ENCODE measurements at places on chromosomes 6 and 20. TPM values are rescaled to one million over a fixed set of nuclear protein-coding genes. Genes with fewer than 3 reads are reported as not detected.

GRCh38 chr6:121356575-121356974 lies 22.3 kb upstream of the TBC1D32 start:
- H3K36me3 ChIP-seq: no peaks in the 10 kb centered on the region
- peaks cover 22% of the 10 kb centered on the region for H3K27me3 ChIP-seq
- DNase-seq: no peak
- no peaks in the 10 kb centered on the region for H3K4me1 ChIP-seq
- no peak overlapping the region for H3K27ac ChIP-seq
- no peak overlapping the region for H3K4me3 ChIP-seq

- peaks cover 15% of the 10 kb centered on the region for H3K27me3 ChIP-seq
- no peak for DNase-seq
- no peak overlapping the region for H3K4me3 ChIP-seq
- H3K36me3 ChIP-seq: no peaks in the 10 kb centered on the region
- no peak overlapping the region for H3K27ac ChIP-seq
Measured at GRCh38 chr20:52497731-52498130, 306.2 kb upstream of the ZFP64 start.

DNA sequence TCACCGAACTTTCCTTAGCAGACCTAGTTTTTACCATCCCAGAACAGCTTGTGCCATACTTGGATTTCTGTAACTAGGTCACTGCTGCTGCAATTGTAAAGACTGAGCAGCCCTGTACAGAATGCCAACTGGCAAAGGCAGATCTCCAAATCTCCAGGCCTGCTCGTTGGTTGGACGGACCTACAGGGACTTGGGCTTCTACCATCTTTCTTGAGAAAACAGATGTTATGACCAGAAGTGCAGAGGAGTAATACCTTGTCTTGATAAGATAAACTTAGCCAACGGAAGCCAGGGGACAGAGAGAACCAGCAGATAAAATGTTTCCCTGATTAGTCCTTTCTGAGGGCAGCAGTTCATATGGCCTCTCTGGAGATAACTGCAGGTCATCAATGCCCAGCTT lies 304.1 kb downstream of the RFPL4B start:
- H3K27ac ChIP-seq: no peak overlapping the region
- peaks cover 3% of the 10 kb centered on the region for H3K4me1 ChIP-seq
- no peak overlapping the region for H3K4me3 ChIP-seq
- no peaks in the 10 kb centered on the region for H3K27me3 ChIP-seq

DNA sequence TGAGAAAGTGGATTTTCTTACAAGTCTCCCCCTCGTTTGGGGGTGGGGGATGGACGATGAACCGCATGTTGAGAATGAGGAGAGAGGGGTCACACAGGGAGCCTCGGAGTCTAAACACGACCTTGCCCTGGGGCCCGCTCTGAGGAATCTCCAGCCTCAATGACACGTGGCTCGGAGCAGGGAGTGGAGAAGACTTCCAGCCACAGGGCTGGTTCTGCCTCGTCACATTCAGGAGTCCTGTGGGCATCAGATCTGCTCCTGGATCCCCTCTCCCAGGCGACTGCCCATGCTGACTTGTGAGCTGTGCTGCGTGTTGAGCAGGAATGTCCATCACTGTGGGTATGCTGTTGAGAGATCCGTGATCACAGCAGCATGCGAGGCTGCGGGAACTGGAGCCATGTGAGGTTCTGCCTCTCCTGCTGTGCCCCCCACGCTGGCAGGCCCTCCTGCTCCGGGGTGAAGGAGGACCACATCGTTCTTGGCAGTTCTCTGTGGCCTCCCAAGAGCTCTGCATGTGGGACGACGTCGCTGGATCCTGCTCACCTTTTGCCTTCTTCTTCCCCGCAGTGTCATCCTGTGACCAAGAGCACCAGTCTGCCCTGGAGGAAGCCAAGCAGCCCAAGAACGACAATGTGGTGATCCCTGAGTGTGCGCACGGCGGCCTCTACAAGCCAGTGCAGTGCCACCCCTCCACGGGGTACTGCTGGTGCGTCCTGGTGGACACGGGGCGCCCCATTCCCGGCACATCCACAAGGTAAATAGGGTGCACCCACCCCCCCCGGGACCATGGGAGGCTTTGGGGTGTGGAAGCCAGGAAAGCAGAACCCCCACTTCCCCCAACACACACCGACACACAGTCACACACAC lies 157.5 kb downstream of the SMOC2 start:
- no peak overlapping the region for H3K4me3 ChIP-seq
- no peaks in the 10 kb centered on the region for H3K27me3 ChIP-seq
- no peak overlapping the region for H3K27ac ChIP-seq
- H3K36me3 ChIP-seq: no peaks in the 10 kb centered on the region
- no peaks in the 10 kb centered on the region for H3K4me1 ChIP-seq

IMPG1 gene
- not detected for total RNA-seq

PROKR2 gene
- not detected for total RNA-seq

TBX18 gene
- not detected for total RNA-seq

Measured in activated naive CD8-positive, alpha-beta T cell treated with anti-CD3 and anti-CD28 coated beads, Interleukin-2, amount 10 ng/mL, durations not matched to agents 7 days and 5 days (primary cell).